Dorsolateral prefrontal cortex (tissue), 122 donors: ENCODE measurements at places on chromosomes 7 and 10. TPM values are rescaled to one million over a fixed set of nuclear protein-coding genes. Genes with fewer than 3 reads are reported as not detected.

DNA sequence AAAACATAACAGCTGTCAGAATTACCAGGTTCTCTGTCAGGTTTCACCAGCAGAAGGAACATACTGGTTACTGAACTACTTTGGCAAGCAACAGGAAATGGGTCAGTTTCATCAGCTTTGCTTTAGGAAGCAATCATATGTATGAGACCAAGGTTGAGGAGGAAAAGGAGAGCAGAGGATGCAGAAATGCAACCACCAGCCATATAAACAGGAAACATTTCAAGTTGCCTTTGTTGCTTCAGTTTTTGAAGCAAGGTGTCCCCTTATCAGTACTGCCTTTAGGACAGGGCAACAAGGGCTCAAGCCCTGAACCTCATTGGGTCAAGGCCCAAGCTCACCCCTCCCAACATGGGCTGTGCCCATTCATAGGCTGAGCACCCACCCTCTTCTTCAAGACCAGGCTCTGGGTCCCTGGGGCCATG is 10.2 kb downstream of the HIPK2 start:
- no peak for DNase-seq

DNA sequence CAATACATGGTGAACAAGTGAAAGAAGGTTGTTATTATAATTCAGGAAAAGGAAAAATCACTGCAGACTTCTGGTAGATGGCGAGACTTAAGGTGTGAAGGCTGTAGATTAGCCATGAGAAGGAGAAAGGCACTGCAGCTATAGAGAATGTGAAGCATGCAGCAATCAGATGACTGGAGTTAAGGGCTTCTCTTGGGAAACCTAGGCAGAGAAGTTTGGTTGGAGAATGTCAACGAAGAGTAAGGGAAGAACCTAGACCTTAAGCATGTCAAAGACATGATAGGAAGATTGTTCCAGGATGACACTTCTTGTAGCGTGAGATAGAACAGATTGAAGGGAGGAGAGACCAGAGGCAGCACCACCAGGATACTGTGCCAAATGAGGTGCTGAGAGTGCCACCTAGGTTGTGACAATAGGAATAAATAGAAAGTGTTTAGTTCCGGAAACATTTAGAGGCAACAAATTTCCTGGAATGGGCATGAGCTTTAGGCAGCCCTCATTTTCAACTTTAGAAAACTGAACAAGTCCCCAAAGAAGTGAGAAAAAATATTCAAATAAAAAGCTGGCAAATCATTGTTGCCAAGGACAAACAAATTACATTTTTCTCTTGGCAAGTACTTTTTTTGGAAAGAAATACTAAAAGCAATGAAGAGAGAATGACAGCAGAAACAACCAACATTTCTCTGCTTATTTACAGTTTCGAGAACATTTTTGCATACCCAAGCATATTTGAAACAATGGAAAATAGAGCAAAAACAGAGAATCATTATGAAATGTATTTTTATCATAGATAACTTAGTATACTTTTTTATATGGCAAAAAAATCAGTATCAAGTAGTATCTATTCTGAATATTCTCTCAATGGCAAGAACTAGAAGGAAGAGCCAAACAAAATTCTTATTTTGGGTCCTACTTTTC is 4.9 kb downstream of the LRRC17 start:
- DNase-seq: no peak

DNA sequence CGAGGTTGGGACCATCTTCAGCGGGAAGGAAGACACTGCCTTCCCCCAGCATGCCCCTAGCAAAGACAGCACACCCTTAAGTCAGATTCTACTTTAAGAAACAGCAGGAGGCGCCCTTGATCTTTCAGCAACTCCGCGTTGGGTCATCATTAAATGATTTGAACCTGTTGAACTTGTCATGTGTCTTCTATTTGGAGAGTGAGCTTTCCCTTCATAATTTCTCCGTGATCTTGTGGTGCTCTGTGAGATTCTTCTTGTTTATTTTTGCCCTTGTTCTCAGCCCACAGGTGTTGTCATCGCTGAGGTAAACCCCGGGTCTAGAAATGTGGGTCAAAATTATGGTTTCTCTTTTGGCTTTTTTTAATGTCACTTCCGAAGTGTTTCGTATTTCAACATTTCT is 49.5 kb upstream of the PITRM1 start:
- no peak for DNase-seq

DNA sequence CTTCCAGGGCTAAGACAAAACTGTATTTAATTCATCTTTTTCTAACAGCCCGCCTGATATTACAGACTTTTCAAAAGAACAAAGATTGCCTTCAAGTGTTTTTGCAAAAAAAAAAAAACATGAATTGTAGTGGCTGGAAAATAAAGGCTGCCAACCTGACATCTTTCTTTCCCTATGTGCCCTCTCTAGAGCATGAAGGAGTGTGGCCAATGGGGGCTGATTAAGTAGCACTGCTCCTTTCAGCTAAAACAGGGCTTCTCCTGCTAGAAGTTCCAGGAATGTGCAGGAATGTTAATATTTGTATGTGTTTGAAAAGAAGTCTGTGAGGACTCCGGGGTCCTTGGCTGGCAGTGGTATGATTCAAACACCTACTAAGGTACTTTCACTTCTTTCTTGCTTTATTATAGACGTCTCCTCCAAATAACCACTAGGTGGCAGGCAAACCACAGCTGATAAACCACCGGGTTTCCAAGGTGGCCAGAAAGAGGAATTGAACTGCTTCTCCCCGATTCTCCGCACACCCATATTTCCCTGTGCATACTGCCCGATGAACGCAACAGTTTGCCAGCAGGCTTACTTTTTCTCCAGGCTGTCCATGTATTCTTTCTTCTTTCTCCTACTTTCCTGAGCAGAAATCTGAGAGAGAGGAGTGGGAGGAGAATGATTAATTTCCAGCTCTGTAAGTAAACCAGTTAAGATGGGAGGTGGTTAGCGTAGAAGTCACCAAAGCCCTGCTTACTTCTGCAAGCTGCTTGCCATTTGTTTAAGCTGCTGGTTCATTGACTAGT is 56.8 kb upstream of the DGKI start:
- DNase-seq: no peak

GRCh38 chr7:22675421-22675820 is 51.6 kb upstream of the IL6 start:
- no peak for DNase-seq

- no peak for DNase-seq
Observed at GRCh38 chr7:105096306-105096705, 82.3 kb downstream of the KMT2E start.

GRCh38 chr7:144439717-144440205 is 36.3 kb upstream of the NOBOX start:
- DNase-seq: no peak

SRGN gene
- 20.0 TPM for total RNA-seq

FRAT1 gene
- total RNA-seq: 6.2 TPM

DNA sequence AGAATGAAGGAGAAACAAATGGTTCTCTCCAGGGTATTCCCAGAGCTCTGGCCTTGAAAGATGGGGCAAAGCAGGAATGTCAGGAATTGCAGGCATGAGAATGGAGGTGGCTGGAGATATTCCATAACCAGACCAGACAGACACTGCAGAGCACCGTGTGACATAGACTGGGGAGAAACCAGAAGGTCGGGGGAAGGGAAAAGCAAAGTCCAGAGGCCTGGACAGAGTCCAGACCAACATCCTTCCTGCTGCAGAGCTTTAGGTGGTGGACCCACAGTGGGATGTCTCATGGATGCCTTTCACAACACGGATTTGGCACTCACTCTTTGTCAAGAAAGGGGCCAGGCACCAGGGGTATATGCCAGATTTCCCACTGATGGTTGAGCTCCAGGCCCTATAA is 177.2 kb upstream of the INHBA start:
- DNase-seq: no peak

GRCh38 chr10:102241444-102242117 is at the start of gene PITX3:
Gene PITX3 (minus strand): TSS chr10:102241512. CDS start chr10:102232080, 9,432 bp downstream.
- DNase-seq: peak; percentile 76

DNA sequence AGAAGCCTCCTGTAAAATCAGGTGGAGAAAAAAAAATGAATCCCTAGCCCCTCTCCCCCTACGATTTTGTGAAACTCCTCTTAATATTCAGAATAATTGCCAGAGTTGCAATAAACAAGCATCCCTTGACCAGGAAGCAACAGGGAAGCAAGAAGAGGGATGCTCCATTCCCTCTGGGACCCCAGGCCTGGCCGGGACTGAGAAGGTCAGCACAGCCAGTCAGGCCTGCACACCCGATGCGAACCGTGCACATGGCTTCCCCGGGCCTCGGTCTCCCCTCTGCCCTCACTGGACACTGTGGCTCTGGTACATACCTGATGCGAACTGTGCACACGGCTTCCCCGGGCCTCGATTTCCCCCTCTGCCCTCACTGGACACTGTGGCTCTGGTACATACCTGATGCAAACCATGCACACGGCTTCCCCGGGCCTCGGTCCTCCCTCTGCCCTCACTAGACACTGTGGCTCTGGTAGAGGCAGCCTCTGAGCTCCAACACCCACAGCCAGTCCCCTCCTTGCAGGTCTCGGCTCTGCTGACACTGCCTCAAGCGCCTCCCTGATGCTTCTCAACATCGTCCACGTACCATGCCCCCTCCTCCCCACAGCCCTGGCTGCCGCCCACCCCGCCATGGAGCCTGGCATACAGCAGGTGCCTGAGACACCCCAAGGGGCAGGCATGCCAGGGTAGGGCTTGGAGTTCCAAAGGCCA is 138.6 kb downstream of the DIP2C start:
- DNase-seq: no peak

DNA sequence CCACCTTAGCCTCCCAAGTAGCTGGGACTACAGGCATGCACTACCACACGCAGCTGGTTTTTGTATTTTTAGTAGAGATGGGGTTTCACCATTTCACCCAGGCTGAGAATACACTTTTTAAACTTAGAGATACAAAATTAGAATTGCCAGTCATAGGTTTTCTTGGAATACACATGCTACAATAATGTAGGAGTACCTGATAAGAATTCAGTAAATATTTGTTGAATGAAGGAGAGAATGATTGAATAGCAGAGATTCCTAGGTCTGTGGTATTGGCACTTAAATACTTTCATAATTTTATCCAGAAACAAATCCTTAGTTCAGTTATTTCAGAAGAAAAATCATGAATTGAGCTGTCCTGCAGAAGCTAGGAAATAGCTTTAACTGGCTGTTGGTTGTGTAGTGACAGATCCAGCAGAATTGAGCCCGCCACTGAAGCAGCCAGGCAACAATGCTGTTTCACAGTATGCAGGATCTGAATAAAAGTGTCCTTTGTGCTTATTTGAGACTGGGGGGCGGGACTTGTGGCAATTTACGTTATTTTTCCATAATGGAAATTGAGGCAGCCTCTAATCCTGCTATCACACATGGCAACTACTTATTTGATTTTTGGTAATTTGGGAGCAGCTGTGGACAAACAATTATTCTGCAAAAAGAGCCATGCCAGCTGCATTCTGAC is 31.5 kb downstream of the NRF1 start:
- DNase-seq: no peak

GRCh38 chr7:77313085-77313484 is 103.1 kb downstream of the GSAP start:
- no peak for DNase-seq

GRCh38 chr10:108424656-108425055 is 1260.2 kb upstream of the SORCS1 start:
- DNase-seq: no peak

JAKMIP3 gene
- total RNA-seq: 46.5 TPM

DNA sequence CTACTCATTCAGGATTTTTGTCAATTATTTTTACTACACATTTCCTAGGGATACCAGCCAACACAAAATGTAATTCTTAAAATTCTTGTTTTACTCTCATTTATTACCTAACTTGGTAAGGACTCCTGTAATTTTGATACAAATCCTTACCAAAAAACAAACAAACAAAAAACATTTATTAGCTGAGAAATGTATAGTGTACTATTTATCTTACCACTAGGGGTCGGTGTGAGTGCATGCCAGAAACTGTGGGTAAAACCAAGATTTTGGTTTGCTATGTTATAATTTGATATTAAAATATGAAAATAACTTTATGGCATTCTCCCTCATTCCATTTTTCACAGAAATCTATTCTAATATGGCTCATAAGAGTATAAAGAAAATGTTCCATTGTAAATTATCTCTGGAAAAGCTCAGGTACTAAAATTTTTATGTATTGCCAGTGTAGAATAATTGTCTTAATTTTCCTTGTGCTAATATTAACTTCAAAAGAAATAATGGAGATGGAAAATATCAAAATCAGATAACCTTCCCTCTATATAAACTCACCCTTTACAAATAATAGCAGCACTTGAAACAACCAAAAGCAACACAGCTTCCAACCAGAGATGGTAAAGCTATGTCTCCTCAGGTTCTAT is 290.8 kb upstream of the PCDH15 start:
- no peak for DNase-seq

ITIH5 gene
- 30.8 TPM for total RNA-seq

GRCh38 chr10:69965919-69966662 is 86.6 kb upstream of the MACROH2A2 start:
- DNase-seq: no peak

- DNase-seq: no peak
Observed at GRCh38 chr10:71278691-71279588, 40.1 kb upstream of the SLC29A3 start.

DNA sequence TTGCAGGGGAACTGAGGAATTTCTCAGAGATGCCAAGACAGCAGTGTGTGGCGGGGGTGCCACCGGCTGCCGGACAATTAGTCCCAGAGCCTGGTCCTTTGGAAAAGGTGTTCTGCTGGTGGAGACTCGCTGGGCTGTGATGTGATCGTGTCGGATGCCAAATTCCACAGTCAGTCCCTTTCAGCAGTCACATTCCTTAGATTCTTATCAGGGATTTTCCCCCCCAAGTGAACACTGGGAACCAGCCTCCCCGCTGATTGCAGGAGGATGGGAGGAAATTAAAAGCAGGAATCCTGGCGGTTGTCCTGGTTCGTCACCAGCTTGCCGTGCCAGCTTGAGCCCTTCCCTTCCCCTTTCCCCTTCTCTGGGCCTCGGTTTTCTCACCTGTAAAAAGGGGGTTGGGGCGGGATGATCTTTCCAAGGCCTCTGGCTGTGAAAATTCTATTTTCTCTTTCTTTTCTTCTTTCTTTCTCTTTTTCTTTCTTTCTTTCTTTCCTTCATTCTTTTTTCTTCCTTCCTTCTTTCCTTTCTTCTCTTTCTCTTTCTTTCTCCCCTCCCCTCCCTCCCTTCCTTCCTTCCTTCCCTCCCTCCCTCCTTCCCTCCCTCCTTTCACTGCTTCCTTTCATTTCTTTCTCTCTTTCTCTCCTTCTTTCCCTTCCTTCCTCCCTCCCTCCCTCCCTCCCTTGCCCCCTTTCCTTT is 39.6 kb downstream of the COL26A1 start:
- DNase-seq: no peak

- no peak for DNase-seq
Observed at GRCh38 chr7:123624527-123625183, 23.0 kb downstream of the ASB15 start.
